Stimulated activated CD4-positive, alpha-beta T cell treated with anti-CD3 and anti-CD28 coated beads, Interleukin-12 subunit alpha, Interleukin-12 subunit beta, amount 100 ng/mL, for 48 hours (primary cell): ENCODE measurements at places on chromosomes 1 and 21.

GRCh38 chr1:206461602-206462455 lies 8.4 kb upstream of the IKBKE start:
- peak; percentile 57 for DNase-seq

DNA sequence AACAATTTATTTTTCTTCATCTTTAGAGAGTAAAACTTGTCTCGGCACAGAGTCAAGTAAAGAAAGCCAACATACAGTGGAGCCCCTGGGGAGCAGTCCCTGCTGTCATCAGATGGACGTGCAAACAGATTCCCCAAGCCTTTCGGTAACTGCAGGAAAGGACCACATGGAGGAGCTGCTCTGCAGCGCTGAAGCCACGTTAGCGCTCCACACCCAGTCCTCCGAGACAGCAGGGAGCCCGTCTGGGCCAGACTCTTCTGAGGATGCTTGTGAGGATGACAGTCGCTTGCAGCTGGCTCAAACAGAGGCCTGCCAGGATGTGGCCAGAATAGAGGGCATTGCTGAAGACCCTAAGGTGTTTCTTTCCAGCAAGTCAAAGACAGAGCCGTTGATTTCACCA lies 77.1 kb upstream of the SCCPDH start:
- DNase-seq, result no peak

- DNase-seq, result no peak
Observed at GRCh38 chr1:223538981-223539380, 126.5 kb downstream of the CAPN8 start.

DNA sequence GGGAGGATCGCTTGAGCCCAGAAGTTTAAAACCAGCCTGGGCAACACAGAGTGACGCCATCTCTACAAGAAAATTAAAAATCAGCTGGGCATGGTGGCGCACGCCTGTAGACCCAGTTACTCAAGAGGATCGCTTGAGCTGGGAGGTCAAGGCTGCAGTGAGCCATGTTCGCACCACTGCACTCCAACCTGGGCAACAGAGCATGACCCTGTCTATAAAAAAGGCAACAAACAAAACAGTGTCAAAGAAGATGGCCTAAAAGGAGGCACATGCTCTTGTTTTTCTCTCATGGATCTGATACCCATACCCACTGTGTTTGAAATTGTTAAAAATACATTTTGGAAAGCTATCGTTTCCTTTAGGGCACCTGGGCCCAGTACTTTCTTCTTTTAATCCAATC lies 191.7 kb downstream of the SLC45A1 start:
- DNase-seq, result no peak

DNA sequence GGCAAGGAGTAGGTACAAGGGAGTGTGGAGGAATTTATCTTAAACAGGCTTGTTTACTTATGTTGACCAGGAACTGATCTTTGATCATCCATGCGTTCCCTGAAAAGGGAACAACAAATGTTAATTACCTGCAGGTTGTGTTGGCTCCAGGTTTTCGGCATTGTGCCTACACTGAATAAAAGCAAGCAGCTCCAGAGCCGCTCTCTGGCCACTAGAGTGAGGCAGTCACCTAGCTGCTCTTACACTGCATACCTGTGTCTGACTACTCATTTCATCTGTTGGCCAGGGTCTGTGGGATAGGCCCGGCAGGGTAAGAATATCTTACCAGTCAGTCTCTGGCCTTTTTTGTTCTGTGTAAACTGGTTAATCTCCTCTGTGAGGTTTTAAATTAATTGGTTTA lies 183.6 kb downstream of the HFM1 start:
- no peak for DNase-seq

- DNase-seq, result no peak
Observed at GRCh38 chr1:54248966-54249365, 49.0 kb downstream of the MRPL37 start.

- DNase-seq, result no peak
Observed at GRCh38 chr1:46617108-46617800, 643 bp upstream of the MOB3C start.

DNA sequence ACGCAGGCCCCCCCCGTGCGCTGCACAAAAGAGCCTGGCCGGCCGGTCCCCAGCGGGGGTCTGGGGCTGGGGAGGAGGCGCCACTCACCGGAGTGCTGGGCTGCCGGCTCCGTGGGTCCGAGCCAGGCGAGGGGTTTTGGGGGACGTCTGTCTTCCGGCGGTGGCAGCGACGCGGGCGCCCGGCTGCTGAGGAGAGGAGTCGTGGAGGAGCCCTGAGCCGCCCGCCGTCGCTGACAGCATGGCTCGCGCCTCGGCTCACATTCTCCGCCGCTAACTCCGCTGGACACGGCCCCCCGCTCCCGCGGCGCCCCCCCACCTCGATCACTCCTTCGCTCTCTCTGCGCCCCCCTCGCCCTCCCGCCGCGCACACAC lies 649 bp downstream of the AHDC1 start:
- DNase-seq, result no peak

- DNase-seq, result no peak
Observed at GRCh38 chr1:247961791-247962190, 3.2 kb upstream of the OR2AK2 start.

DNA sequence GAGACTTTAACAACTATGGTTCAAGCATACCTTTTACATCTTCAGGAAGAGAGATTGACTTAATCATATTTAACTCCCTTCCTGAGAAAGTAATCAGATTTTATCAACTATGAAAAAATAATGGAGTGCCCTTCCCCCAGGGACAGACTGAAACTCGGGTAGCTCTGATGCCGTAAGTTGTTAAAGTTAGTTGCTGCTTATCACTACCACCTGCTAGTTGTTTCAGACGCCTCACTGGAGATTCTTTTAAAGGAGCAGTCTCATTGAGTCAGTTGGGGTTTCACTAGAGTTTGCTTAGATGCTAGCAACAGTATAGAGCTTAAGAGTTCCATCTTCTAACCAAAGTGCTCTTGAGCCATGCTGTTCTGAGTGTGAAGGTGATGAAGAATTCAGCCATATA lies 17.0 kb upstream of the TRAF5 start:
- no peak for DNase-seq

DNA sequence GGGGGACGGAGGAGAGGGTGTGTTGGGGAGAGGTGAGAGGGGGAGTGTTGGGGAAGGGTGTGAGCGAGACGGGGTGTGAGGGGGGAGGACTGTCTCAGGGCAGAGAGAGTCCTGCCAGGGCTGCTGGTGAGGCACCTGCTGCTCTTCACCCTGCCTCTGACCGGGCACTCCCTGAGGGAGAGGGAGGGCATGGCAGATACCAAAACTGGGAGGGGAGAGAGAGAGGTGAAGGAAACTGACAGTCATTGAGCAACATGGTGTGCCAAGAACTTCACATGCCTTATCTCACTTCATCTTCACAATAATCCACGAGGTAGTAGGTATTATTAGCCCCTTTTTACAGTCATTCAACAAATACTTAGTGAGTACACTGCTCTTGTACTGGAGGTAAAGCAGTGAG lies 61.3 kb upstream of the ARTN start:
- DNase-seq, result no peak

- no peak for DNase-seq
Observed at GRCh38 chr1:198540580-198540979, at the start of gene ATP6V1G3. ATP6V1G3 (minus strand) TSS chr1:198540680; CDS start chr1:198540650, 30 bp downstream.

- DNase-seq, result no peak
Observed at GRCh38 chr1:55053265-55053954, 14.1 kb downstream of the PCSK9 start.

GRCh38 chr1:221435504-221435904 lies 306.4 kb downstream of the DUSP10 start:
- DNase-seq, result no peak

DNA sequence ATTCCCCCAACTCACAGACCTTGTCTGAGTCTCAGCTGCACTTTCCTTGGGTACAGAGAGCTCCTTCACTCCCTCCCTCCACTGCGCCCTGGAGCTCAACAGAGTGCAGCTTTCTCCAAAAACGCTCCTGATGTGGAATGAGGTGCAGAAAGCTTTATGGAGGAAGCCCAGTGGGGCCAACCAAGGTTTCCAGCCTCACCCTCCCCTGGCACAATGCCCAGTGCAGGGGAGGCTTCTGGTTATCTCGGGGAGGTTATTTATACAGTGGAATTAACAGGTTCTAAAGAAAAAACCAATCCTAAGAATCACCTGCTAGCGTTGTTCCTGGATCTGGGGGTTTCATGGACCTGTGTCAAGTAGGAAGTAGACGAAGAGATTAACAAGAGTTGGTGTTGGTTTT lies at the start of gene ITLN1:
ITLN1 (minus strand) TSS at position 139 of the 400 bp plus-strand sequence. CDS start 303 bp downstream, outside the sequence.
- DNase-seq, result no peak

DNA sequence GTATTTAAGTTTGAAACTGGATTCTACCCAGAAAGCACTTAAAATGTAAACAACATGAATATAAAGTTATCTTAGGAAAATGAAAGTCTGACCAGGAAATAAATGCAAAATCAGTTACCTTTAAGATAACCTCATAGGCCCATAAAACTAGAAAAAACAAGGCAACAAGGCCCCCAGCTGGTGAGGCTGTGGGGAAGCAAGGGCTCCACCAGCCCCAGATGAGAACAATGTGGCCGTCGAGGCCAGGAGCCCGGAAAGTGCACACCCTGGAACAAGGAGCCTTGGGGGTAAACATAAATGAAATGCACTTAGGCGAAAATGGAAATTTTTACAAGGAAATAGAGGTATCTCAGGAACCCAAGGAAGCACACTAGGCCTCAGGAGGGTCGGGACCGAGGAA lies 37.9 kb upstream of the BMP8B start:
- DNase-seq, result no peak

DNA sequence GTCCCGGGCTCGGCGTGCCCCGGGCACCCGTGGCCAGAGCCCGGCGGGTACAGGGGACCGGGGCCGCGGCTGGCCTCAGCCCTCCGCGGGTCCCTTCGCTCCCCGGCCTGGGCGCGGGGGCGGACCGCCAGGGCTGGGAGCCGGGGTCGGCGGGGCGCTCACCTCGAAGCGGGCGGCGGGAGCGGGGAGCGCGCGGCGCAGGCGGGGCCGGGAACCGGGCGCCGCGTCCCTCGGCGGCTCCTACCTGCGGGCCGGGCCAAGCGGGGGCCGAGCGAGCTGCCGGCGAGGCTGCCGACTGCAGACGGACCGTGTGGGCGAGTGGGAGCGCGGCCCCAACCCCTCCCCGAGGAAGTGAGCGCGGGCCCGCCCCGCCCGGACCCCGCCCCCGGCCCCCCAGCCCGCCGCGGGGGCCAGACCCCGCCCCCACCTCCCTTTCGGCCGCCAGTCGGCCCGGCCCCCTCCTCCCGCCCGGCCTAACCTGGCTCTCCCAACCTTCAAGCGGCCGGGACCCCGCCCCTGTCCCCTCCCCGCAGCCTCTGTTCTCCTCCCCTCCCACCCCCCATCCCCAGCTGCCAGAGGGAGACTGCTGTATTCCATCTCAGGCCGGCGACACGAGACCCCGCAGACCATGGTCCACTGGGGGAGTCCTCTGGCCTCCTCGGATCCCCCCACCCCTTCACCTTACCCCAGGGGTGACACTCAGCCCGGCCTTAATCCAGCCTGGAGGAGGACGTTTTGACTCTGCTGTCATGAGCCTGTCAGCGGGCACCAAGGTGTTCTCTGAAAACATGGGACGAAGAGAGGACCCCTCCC lies at the start of gene FHL3:
FHL3 (minus strand) TSS at position 320 of the 813 bp plus-strand sequence. CDS start 6,102 bp downstream, outside the sequence.
- DNase-seq, result no peak

DNA sequence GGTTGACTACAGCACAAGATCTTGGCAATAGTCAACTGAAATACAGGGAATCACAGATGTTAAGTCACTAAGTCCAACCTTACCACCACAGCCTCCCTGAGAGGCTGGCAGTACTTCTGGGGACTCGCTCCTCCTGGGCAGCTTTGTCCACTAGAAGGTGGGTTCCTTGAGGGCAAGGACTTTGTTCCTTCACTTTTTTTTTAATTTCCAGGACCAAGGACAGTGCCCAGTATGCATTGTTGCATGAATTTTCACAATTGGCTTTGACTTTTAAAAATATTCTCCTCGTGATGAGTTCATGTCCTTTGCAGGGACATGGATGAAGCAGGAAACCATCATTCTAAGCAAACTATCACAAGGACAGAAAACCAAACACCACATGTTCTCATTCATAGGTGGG lies 96.7 kb upstream of the IGSF21 start:
- no peak for DNase-seq

GRCh38 chr1:150981177-150981804 lies 801 bp upstream of the ANXA9 start:
- DNase-seq, result no peak

DNA sequence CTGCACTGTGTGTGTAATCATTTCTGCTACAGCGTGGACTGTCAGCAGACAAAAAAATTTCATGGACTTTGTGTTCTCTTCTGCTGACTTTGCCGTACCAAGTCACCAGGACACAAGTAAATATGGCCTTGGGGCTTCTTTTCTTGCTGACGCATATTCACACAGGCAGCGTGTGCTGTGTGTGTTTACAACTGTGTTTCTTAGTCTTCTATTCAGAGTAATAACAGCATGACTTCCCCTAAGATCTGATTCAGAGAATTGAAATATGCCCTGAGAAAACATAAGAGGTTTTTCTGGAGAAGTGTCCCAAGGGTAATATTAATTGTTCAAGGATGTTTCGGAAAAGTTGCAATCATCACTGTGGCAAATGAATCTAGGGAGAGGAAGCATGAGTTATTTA lies 47.1 kb upstream of the DYNLT5 start:
- no peak for DNase-seq

DNA sequence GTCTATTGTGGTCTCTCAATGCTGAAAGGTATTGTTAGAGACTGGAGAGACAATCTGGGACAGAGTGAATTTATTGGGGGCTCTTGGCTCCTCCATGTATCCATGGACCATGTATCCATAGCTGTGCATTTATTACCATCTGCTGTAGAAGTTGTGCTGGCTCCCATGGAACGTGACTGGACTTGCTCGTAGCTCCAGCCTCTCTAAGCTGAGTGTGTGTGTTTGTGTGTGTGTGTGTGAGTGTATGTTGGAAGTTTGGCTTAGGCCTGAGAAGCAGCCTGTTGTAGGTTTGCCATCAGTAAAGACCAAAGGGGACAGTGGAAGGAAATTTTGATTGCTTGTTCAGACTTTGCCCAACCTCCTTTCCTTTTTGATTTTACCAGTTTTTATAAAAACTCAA lies 105.7 kb upstream of the USP24 start:
- DNase-seq, result no peak

DNA sequence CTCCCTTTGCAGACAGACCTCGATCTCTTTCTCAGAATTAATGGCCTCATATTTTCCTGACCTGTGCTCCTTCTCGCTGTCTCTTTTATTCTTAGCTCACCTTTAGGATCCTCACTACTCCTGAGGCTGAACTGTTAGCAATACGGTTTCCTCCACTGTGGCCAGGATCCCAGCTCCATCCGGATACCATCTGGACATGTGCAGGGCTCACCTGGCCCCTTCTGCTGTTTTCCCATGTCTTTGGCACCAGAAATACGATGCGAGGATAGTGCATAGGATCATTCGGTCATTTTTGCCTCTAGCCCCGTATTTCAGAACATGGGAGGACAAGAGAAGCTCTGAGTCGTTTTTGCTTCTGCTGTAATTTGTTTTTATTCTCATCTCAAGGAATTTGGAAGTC lies 108.5 kb upstream of the KIF26B start:
- no peak for DNase-seq
